ENCODE measurements at places on chromosomes 5 and 9.

DNA sequence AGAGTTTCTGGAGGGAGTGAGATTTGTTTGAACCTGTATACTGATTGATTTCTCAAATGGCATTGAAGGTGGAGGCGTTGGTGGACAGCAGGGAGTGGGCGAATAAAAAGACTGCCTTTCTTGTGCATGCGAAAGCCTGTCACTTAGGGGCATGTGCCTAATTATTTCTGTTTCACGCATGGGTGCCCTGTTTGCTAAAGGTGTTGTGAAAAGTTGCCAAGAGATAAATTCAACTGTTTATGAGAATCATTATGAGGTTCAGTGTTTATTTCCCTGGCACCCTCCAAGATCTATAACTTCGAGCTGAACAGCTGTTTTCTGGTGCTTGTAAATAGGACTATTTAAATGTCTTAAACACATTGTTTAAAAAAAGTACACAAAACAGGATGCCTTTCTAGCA is 67.4 kb upstream of the DMRTA1 start:
- no peaks in the 10 kb centered on the region for H3K4me1 ChIP-seq
- no peaks in the 10 kb centered on the region for H3K27me3 ChIP-seq
- no peak for DNase-seq
- H3K4me3 ChIP-seq = no peak overlapping the region
- H3K27ac ChIP-seq = no peak overlapping the region

DNA sequence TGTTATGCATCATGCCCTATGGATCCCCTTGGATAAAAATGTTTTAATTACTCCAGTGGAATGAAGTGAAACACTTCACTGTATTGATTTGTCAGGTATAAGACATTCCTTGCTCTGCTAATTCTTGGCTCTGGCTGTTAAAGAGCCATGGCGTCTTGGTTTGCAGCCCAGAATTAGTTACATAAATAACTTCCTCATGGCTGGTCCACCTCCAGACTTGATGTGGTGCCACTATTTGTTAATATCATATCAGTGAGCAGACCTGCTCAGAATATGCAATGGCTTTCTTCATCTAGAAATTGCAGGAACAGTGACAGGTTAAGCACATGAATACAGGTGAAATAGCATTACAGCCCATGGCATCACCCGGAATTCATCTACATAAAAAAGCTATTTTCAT is 446.9 kb upstream of the GRIN3A start:
- H3K4me1 ChIP-seq = no peaks in the 10 kb centered on the region
- no peak overlapping the region for H3K27ac ChIP-seq
- no peaks in the 10 kb centered on the region for H3K36me3 ChIP-seq
- H3K4me3 ChIP-seq = no peak overlapping the region
- no peak for DNase-seq
- no peaks in the 10 kb centered on the region for H3K27me3 ChIP-seq

- H3K4me3 ChIP-seq = no peak overlapping the region
- peak overlapping the region; percentile 91 for H3K27ac ChIP-seq
- H3K36me3 ChIP-seq = peaks cover 20% of the 10 kb centered on the region
- DNase-seq = no peak
Measured at GRCh38 chr5:151587796-151588555, 3.2 kb downstream of the FAT2 start.

DNA sequence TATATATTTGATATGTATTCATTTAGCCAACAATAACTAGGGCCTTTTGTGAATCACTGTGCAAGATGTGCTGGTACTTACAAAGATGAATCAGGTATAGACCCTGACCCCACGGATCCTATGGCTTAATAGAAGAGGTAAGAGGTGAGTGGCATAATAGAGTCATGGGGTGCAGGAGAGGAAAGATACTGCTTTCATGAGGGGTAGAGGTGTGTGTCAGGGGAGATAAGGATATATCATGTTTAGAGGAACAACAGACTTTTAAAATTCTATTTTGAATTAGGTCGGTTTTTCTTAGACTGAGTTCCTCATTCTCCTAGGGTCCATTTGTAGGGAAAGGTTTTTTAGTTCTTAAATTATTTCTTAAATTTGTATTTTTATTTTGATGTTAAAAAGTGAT is 27.8 kb downstream of the ZCCHC7 start:
- H3K36me3 ChIP-seq = peaks cover 6% of the 10 kb centered on the region
- no peaks in the 10 kb centered on the region for H3K4me1 ChIP-seq
- H3K27ac ChIP-seq = no peak overlapping the region
- H3K4me3 ChIP-seq = no peak overlapping the region
- no peaks in the 10 kb centered on the region for H3K27me3 ChIP-seq
- DNase-seq = no peak

DNA sequence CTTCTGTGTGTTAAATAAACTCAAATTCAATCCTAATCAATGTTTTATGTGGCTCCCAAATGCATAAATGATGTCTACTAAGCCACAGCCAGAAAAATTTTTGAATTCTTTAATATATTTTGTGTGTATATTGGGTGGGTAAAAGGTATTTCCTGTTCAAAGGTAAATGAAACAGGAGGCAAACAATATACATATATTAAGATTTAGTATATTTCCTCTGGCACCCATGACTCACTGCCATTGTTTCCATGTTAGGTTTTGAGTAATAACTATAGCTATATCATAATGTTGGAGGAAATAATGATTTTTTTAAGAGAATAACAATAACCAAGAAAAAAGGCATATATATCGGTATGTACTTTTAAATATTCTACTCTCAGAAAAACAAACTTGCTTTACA is 1071.9 kb upstream of the CDH10 start:
- no peaks in the 10 kb centered on the region for H3K36me3 ChIP-seq
- no peak overlapping the region for H3K4me3 ChIP-seq
- DNase-seq = no peak
- H3K27ac ChIP-seq = no peak overlapping the region
- H3K27me3 ChIP-seq = no peaks in the 10 kb centered on the region
- H3K4me1 ChIP-seq = no peaks in the 10 kb centered on the region

DNA sequence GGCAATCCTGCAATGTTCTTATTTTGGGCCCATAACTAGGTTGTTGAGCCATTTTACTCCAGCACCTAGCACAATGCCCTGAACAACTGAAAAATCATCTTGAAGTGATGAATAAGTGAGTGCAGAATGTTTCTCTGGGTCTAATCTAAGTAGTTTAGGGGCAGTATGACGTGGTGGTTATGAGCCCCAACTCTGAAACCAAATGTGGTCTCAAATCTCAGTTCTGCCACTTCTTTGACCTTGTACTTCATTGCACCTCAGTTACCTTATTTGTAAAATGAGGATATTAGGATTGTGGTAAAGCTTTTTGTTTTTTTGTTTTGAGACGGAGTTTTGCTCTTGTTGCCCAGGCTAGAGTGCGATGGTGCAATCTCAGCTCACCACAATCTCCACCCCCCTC is 80.9 kb upstream of the SNX2 start:
- DNase-seq = no peak
- no peak overlapping the region for H3K4me3 ChIP-seq
- H3K4me1 ChIP-seq = no peaks in the 10 kb centered on the region
- H3K27ac ChIP-seq = no peak overlapping the region
- H3K27me3 ChIP-seq = no peaks in the 10 kb centered on the region
